ENCODE measurements at places on chromosomes 4 and X. TPM values are rescaled to one million over a fixed set of nuclear protein-coding genes. Genes with fewer than 3 reads are reported as not detected.

DNA sequence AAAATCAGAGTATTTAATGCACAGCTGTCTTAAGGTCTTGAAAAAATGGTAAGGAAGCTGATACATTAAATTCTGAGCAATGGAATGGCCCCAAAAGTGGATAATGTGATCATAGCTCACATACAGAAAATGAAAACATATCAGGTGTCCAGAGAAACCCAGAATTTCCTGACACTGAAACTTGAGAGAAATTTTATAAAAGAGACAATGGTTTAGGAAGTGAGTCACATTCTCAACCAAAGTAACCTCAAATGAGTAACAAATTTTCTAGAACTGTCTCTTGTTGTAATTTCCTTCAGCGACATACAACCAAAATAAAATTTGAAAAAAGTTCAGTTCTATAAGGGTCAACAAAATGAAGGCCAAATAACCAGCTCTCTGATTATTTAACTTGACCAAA is 37.4 kb upstream of the PACRGL start:
- H3K36me3 ChIP-seq = no peaks in the 10 kb centered on the region
- H3K4me3 ChIP-seq = no peak overlapping the region
- no peaks in the 10 kb centered on the region for H3K27me3 ChIP-seq
- no peaks in the 10 kb centered on the region for H3K4me1 ChIP-seq

- H3K4me3 ChIP-seq = no peak overlapping the region
- H3K36me3 ChIP-seq = no peaks in the 10 kb centered on the region
- no peak overlapping the region for H3K27ac ChIP-seq
- no peak for DNase-seq
- H3K27me3 ChIP-seq = no peaks in the 10 kb centered on the region
Measured at GRCh38 chr4:29295280-29295679, 1424.9 kb upstream of the PCDH7 start.

- H3K4me3 ChIP-seq = no peak overlapping the region
- no peak overlapping the region for H3K27ac ChIP-seq
- H3K4me1 ChIP-seq = peaks cover 4% of the 10 kb centered on the region
- no peak for DNase-seq
- no peaks in the 10 kb centered on the region for H3K27me3 ChIP-seq
- no peaks in the 10 kb centered on the region for H3K36me3 ChIP-seq
Measured at GRCh38 chr4:14850455-14851097, 151.7 kb upstream of the CPEB2 start.

- H3K4me1 ChIP-seq = no peaks in the 10 kb centered on the region
- H3K4me3 ChIP-seq = no peak overlapping the region
- peaks cover 87% of the 10 kb centered on the region for H3K27me3 ChIP-seq
- H3K27ac ChIP-seq = no peak overlapping the region
Measured at GRCh38 chr4:3701736-3702560, 64.2 kb upstream of the ADRA2C start.

- DNase-seq = no peak
- no peak overlapping the region for H3K27ac ChIP-seq
- H3K4me3 ChIP-seq = peak overlapping the region; percentile 78
- H3K27me3 ChIP-seq = no peaks in the 10 kb centered on the region
- peaks cover 28% of the 10 kb centered on the region for H3K4me1 ChIP-seq
- H3K36me3 ChIP-seq = peaks cover 3% of the 10 kb centered on the region
Measured at GRCh38 chr4:157819693-157820464, 352.9 kb downstream of the GASK1B start.

DNA sequence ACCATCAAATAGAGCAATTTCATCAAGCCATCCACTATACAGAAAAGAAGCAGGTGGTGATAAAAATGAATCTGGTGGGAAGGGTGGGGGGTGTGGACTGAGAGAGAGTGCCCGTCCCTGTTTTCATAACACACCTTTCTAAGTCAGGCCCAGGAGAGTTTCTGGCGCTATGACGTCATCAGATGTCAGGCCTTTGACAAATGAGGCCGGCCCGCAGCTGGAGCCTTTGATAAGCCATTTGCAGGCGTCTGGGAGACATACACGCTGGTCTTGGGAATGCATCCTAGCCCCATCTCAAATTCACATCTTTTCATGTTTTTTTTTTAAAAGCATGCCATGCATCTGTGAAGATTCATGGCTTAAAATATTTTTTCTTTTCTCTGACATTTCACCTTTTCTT is 404.5 kb downstream of the BCOR start:
- no peaks in the 10 kb centered on the region for H3K36me3 ChIP-seq
- DNase-seq = no peak
- H3K4me1 ChIP-seq = no peaks in the 10 kb centered on the region
- H3K27ac ChIP-seq = no peak overlapping the region
- no peak overlapping the region for H3K4me3 ChIP-seq

GRCh38 chr4:184775854-184776555 is 42.1 kb upstream of the CENPU start:
- H3K36me3 ChIP-seq = no peaks in the 10 kb centered on the region
- DNase-seq = no peak
- H3K4me3 ChIP-seq = no peak overlapping the region
- no peaks in the 10 kb centered on the region for H3K27me3 ChIP-seq
- no peak overlapping the region for H3K27ac ChIP-seq
- no peaks in the 10 kb centered on the region for H3K4me1 ChIP-seq

DNA sequence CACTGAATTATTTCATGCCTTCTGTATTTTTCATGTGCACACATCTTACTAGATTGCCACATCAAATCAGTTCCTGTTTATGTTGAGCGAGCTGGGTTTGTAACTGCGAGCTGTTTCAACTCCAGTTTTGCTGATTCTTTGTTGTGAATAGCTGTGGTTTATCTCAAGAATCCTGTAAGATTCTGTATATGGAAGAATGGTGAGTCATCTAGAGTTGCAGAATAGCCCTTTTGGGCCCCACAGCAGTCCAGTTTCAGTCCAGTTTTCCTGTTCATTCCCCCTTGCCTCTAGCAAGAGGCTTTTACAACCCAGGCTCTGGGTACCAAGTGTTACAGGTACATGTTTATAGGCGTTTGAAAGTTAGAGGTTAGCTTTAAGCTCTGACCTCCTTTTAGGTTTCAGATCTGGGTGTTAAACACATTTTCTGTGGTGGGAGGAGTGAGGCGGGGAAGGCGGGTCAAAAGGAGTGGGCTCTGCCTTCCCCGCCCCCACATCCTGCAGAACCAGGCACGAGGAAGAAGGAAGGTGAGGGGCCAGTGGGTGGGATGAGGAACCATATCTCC is 32.7 kb downstream of the TBC1D14 start:
- peaks cover 39% of the 10 kb centered on the region for H3K4me1 ChIP-seq
- DNase-seq = peak; percentile 92
- no peaks in the 10 kb centered on the region for H3K27me3 ChIP-seq
- H3K4me3 ChIP-seq = peak overlapping the region; percentile 36
- H3K36me3 ChIP-seq = no peaks in the 10 kb centered on the region

- H3K27me3 ChIP-seq = 0 out of 2 replicates have a peak, but pooled peaks cover 10% of the 10 kb centered on the region
- no peak overlapping the region for H3K27ac ChIP-seq
- H3K36me3 ChIP-seq = no peaks in the 10 kb centered on the region
- H3K4me3 ChIP-seq = peak overlapping the region; percentile 32
- DNase-seq = no peak
Measured at GRCh38 chrX:135977611-135978010, 3.8 kb upstream of the MMGT1 start.

GRCh38 chr4:6582889-6583490 is 8.0 kb downstream of the MAN2B2 start:
- no peaks in the 10 kb centered on the region for H3K27me3 ChIP-seq
- no peaks in the 10 kb centered on the region for H3K36me3 ChIP-seq
- DNase-seq = peak; percentile 68
- H3K27ac ChIP-seq = no peak overlapping the region
- H3K4me3 ChIP-seq = no peak overlapping the region

- no peak overlapping the region for H3K27ac ChIP-seq
- H3K36me3 ChIP-seq = no peaks in the 10 kb centered on the region
- H3K27me3 ChIP-seq = no peaks in the 10 kb centered on the region
- no peak for DNase-seq
Measured at GRCh38 chrX:112945826-112946225, 105.2 kb upstream of the AMOT start.

GRCh38 chrX:18160369-18160768 is 60.3 kb downstream of the BEND2 start:
- H3K27ac ChIP-seq = no peak overlapping the region
- no peaks in the 10 kb centered on the region for H3K36me3 ChIP-seq
- no peak for DNase-seq
- H3K4me3 ChIP-seq = no peak overlapping the region
- 0 out of 2 replicates have a peak, but pooled peaks cover 4% of the 10 kb centered on the region for H3K27me3 ChIP-seq

DNA sequence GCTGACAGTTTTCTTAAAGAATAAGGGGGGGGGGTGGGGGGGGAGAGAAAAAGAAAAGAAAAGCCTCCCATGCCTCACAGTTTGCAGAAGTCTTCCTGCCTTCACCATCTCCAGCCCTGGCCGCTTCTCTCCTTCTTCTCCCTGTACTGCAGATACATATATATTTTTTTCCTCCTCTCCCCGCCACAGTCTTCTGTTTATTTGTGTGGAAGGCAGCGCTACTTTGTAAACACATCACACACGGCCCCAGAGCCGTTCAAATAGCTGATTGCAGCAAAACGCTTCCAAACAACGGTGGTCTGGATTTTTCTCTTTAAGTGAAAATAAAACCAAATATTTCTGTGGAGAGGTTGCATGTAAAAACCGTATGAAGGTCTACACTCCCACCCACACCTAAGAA is 732 bp downstream of the NLGN4X start:
- H3K4me3 ChIP-seq = no peak overlapping the region
- no peaks in the 10 kb centered on the region for H3K36me3 ChIP-seq
- no peak for DNase-seq
- H3K27me3 ChIP-seq = no peaks in the 10 kb centered on the region
- H3K4me1 ChIP-seq = no peaks in the 10 kb centered on the region
- no peak overlapping the region for H3K27ac ChIP-seq

CYBB gene
- 0.31 TPM for total RNA-seq

PLP1 gene
- total RNA-seq = not detected

HS3ST1 gene
- total RNA-seq = 12.8 TPM

GPR82 gene
- not detected for total RNA-seq

RGN gene
- total RNA-seq = 0.33 TPM

ADH4 gene
- not detected for total RNA-seq

SSX1 gene
- not detected for total RNA-seq

FAM9B gene
- total RNA-seq = not detected

Data from PC-9 (cell line).